PC-3 (cell line): ENCODE measurements at places on chromosomes 12 and 14.
A peak's percentile ranks its signal among the peaks of the same experiment; 100 is the strongest.

DNA sequence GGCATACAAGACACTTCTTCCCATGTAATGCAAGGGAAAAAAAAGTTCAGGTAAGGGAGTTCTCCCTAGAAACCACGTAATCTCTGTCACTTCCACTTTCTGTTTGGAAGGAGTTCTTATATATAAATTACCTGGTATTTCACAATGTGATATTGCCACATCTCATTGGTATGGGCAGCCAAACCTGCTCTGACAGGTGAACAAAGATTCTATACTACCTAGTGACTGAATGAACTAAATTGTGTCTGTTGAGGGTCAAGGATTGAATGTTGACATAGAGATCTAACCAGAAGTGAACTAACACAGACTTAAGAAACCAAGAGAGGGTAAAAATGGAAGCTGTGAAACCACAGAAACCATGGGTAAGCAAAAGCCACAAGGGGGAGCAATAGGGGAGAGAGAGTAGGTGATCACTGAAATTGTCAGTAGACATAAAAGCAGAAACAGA is 161.3 kb downstream of the RPL10L start:
- DNase-seq: peak; percentile 55

- peak; percentile 38 for DNase-seq
Measured at GRCh38 chr14:63614679-63615363, 26.9 kb downstream of the WDR89 start.

- DNase-seq: no peak
Measured at GRCh38 chr12:4285070-4285469, 11.5 kb downstream of the CCND2 start.

GRCh38 chr14:91858536-91859275 is 8.6 kb downstream of the TC2N start:
- peak; percentile 63 for DNase-seq

DNA sequence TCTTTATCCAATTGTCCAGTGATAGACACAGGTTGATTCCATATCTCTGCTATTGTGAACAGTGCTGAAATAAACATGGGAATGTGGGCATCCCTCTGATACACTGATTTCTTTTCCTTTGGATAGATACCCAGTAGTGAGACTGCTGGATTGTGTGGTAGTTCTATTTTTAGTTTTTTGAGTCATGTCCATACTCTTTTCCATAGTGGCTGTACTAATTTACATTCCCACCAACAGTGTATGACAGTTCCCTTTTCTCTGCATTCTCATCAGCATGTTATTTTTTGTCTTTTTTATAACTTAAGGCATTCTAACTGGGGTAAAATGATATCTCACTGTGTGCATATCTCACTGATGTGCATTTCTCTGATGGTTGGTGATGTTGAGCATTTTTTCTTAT is 24.8 kb upstream of the VASH1 start:
- no peak for DNase-seq
